ENCODE measurements at places on chromosomes 13 and 19.

DNA sequence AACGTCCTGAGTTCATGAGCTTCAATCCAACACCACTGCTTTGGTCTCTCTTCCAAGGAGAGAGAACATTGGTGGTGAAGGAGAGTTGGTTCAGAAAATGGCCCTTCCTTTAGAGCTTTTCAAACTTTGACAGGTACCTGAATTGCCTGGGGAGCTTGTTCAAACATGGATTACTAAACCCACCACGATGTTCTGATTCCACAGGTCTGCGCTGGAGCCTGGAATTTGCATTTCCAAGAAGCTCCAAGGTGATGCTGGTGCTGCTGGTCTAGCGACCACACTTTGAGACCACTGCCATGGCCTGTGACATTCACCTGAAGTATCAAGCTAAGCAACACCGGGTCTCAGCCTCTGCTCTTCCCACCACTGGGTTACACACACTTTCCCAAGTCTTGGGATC lies 60.2 kb downstream of the GSX1 start:
- no peak for DNase-seq

- DNase-seq: no peak
Measured at GRCh38 chr13:44197791-44198770, 175.5 kb upstream of the SERP2 start.

DNA sequence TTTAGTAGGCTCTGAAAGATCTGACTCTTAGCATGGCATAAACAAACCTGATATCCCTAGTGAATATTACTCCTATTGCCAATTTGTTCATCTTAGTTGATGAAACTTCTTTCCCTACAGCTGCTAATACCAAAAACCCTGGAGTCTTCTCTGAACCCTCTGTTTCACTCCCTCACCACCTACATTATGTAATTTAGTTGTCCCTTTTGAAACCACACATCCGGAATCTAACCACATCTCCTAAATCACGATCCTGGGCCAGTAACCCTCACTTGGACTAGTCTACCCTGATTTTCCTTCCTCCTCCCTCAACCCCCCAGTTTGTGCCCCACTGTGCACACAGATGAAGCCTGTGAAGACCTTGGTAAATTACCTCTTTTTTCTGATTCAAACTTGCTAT lies 1.2 kb downstream of the ZNF256 start:
- no peak for DNase-seq

DNA sequence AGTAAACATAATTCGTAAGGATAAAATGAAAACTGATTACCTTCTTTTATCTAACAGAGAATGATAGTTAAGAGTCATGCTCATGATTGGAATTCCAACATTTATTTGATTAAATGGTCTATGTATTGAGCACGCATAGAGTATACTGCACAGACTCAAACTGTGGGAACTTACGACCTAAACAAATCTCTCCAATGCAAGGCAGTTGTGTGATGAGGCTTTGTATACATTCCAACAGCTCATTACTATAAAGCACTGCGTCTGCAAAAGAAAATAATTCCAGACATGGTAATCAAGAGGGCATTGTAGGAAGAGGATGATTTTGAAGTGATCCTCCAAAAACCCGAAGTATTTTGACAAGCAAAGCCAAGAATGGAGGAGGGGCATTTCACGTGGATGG lies 169.5 kb downstream of the NUFIP1 start:
- DNase-seq: no peak

- no peak for DNase-seq
Measured at GRCh38 chr19:53980539-53981375, 10.7 kb upstream of the CACNG6 start.

DNA sequence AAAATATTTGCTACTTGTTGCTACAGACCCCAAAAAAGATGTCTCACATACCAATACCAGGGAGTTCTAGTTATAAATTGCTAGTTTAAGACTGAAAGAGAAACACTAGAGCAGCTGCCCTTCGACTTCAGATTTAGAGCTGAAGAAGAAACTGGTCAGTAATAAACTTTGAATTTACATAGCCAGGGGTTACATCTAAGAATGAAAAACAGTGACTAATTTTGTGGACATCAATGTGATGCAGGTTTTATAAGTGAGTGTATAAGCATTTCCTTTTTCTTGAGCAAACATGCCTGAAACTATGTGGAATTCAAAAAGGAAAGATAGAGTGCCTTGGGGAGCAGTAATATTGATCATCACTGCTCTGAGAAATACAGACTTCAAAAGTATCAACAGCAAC lies 724.9 kb upstream of the MIR17HG start:
- no peak for DNase-seq

DNA sequence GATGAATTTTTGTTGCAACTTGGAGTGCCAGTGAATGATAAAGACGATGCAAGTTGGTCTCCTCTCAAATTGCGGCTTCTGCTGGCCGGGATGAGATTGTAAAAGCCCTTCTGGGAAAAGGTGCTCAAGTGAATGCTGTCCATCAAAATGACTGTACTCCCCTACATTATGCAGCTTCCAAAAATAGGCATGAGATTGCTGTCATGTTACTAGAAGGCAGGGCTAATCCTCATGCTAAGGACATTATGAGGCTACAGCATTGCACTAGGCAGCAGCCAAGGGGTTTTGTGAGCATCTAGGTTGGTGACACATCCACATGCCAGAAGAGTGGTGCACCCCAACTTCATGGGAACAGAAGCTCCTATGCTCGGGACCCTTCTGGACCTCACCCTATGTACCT lies 22.2 kb upstream of the KLF5 start:
- DNase-seq: peak; percentile 49

GRCh38 chr19:33677745-33678426 lies 56.1 kb downstream of the CHST8 start:
- DNase-seq: no peak

GRCh38 chr19:48113190-48113917 lies 2.7 kb upstream of the PLA2G4C start:
- DNase-seq: no peak

GRCh38 chr13:23632048-23632582 lies 61.9 kb downstream of the TNFRSF19 start:
- no peak for DNase-seq

DNA sequence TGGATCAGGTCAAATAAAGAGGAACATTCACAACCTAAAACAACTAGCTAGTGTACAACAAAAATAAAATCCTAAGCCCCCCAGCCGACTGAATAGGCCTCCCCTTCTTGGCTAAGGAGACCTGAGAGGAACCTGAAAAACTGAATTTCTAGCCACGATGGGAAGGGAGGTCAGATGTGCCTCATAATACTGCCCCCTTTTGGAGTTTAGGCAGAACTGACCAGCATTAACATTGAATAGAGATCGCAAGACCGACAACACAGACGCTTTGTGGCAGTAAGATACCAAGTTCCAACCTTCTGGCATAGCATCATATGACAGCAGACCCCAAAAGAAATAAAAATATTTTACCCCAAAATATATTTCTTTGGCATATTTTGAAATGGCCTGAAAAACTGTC lies 15.9 kb downstream of the CBY2 start:
- DNase-seq: peak; percentile 7

- no peak for DNase-seq
Measured at GRCh38 chr19:31181535-31181934, 167.7 kb downstream of the TSHZ3 start.

GRCh38 chr13:114174529-114174961 lies 4.5 kb upstream of the CFAP97D2 start:
- no peak for DNase-seq

DNA sequence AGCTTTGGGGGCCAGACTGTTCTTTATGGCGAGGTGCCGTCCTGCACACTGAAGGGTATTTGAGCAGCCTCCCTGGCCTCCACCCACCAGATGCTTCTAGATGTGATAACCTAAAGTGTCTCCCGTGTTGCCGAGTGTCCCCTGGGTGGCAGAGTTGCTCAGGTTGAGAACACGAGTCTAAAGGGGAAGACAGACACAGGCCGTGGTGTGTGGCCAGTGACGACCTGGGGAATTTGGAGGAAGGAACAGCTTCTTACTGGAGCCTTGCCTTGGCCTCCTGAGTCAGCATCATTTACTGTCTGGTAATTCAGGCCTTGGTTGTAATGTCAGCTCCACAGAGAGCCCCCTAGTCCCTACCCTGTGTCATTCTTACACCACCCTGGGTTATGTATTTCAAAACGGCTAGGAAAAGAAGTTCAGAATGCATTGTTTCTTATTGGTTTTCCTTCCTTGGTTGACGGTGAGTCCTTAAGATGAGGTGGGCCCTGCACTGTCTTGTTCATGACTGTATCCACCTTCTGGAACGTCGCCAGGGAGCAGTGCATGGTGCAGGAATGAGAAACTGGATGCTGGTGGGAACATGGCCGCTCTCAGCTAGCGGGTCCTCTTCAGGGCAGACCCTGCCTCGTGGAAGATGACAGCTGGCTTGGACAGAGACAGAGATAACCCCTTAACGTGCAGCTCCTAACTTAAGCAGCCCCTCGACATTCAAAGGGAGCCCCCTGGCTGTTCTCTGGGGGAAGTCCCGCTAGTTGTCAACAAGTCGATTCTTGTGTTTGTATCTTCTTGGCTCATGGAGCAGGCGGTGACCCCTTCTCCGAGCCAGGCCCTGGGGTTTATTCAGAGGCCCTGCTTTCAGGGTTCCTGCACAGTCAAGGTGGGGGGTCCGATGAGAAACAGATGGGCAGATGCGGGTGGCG lies 7.2 kb downstream of the SIN3B start:
- DNase-seq: no peak

DNA sequence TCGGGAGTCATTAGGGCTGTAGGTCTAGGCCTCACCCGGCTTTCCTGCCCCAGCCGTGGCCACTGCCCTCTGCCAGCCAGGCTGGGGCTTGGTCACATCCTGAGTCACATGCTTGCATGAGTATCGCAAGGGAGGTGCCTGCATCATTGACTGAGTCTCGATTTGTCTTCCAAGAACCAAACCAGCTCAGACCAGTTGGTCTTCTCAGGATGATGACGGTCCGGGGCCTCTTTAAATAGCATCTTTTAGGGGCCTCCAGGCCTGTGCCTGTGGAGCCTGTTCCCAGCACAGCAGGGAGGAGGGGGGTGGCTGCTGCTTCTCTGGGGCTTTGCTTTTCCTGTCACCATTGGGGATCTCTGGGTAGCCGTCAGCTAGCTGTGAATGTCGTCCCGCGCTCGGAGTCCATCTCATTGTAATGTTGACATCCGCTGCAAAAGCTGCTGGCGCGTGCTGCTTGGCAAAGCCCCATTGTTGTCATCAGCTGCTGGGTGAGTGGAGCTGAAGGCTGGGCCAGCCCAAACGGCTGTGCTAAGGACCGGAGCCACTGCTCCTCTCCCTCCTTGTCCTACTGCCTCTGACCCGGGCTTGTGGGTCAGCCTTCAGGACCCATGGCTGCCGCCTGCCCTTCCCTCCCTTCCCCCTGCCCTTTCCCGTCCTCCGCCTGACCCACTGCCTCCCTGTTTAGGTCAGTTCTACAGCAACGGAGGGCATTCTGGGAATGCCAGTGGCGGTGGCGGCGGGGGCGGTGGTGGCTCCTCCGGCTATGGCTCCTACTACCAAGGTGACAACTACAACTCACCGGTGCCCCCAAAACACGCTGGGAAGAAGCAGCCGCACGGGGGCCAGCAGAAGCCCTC lies 14.3 kb upstream of the QTRT1 start:
- DNase-seq: peak; percentile 69

DNA sequence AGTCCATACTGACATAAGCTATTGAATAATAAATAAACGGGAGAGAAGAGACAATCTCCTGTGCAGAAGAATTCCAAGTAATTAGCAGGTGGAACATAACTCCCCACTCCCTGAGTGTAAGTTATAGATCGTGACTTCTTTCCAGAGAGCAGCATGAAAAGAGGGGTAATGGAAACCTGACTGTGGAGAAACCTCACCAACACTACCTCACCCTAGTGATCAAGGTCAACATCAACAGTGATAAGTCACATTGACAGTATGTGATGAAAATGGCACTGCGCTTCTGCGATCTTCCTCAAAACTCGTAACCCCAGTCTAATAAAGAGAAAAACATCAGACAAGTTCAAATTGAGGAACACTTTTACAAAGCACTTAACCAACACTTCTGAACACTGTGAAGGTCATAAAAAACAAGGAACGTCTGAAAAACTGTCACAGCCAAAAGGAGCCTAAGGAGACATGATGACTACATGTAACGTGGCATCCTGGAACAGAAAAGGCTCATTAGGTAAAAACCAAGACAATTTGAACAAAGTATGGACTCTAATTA lies 19.8 kb downstream of the CAB39L start:
- DNase-seq: no peak

DNA sequence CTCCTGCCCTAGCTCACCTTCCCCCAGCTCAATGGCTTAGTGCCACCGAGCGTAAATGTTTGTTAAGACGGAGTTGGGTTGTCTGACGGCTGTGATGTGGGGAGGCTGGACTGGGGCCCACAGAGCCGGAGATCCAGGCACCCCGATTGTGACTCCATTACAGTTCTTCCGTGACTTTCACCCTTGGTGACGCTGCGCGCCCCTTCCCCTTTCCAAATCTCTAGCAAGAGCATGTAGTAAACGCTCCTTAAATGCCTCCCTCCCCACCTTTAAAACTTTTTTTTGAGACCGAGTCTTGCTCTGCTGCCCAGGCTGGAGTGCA lies 829 bp downstream of the REEP6 start:
- no peak for DNase-seq

DNA sequence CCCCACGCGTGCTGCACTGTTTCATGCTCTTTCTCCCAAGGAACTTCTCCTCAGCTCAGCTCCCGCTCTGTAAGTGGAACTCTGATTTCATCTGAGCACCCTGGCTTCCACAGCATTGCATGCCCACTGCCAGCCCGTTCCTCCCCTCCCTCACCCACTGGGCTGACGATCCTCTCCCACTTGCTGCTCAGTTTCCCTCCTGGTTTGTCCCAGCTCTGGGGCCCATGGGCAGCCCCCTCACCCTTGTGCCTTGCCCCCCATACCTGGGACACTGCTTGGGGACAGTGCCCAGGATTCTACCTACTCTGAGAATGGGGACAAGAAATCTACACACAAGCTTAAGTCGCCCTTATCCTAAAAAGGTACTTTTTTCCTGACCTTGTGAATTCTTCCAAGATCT lies 115.9 kb upstream of the C1QTNF9B start:
- DNase-seq: no peak

DNA sequence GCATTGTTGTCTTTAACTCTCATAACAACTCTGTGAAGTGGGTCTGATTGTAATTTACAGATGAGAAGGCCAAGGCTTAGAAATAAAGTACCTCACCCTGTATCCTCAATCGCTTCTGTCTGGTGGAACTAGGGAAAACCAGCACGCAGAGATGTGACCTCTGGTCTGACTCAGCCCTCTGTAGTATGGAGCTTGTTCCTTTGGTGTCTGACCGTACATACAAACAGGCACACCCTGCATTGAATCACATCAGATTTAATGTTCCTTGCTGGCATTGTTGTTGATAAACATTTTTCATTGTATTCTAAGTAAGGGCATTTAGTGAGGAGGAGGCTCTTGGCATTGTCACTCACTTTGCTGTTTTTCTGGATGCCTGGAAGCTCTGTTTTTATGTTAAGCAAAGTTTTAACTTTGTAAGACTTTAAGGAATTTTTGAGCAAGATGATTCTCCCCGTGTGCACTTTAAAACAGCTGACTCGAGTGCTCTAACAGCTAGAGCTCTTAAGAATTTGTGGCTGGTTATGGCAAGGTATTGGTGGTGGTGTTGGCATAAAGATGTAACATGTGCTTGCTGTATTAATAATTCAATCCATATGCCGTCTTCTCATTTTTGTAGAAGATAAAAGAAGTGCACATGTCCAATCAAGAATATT lies 89.0 kb upstream of the SPATA13 start:
- peak; percentile 57 for DNase-seq

GRCh38 chr13:97459215-97459777 lies 25.3 kb downstream of the RAP2A start:
- DNase-seq: peak; percentile 40
